Tibial nerve (tissue), 4 donors: ENCODE measurements at places on chromosomes 7 and 10.

DNA sequence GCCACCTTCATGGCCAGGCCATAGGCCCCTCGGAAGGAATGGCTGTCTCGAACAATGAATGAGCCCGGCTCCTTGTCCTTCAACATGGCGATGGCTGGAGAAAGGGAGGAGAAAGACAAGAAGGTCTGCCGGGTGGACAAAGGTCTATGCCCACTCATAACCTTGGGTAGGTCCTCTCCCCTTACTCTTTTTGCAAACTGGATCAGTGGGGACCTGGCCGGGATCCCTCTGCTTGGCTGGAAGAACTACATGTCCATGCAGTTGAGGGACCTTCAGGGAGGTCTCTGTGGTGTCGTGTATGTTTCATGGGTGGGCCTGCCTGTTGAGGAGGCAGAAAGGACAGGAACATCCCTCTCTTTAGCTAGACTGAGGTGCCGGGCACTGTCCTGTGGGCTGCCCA lies 284.8 kb downstream of the TNS3 start:
- DNase-seq = no peak

DNA sequence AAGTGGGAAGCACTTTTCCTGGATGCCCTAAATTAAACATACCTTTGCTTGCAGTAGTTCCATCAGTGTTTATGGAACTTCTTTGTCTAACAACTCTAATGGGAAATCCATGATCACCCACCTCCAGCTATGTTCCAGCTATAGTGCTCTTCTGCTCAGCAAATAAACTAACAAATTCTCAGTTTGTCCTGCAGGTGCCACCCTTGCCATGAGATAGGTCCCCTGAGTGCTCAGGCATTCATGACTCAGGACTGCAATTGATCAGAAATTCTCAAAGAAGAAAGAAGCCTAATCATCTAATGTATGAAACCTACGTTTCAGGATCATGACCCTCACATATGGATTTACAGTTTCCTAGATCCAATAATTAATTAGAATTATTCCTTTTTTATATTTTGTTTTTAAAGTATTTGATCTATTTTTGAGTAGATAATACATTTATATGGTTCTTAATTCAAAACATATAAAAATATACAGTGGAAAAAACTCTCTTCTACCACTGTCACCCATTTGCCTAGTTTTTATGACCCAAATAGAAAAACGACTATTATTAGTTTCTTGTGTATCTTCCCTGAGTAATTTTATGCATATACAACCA lies 48.7 kb upstream of the DYNC1I1 start:
- peak; percentile 25 for DNase-seq

DNA sequence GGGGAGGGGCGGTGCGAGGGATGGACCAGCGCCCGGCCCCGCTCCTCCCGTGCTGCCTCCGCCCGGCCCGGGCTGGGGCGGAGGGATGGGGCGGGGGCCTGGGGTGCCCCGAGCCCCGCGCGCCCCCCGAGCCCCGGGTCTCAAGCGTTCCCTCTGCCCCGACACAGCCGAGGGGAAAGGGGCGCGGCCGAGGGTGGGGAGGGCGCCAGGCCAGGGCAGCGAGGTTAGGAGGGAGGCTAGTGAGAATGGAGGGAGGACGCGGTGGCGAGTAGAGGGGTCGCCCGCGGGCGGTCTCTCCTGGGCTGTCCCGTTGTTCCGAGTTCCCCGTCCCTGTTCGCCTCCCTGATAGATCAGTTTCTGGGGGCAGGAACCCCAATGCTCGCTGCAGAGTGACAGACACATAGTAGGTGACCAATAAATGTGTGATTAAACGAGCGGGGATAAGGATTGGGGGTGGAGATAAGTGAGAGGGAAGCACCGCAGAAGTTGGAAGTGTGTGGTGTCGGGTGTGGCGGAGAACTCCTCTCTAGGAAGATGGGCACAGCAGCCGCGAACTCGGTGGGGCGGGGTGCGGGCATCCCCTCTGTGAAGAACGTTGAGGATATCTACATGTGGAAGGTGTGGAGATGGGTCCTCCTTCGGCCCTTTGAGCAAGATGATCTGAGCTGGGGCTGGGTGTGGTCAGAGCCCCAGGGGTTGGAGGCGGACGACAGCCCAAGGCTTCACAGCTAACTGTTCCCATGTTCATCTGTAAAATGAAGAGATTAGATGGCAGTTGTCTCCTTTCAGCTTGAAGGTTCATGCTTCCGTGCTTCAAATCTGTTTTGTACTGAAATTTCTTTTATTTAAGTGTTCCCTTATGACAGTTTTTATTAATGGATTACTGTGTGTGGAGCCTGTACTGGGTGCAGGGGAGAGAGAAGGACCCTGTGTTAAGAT lies 580 bp downstream of the ZNF775 start:
- no peak for DNase-seq

GRCh38 chr10:99280472-99280871 lies 44.8 kb upstream of the HPSE2 start:
- DNase-seq = no peak

- DNase-seq = no peak
Observed at GRCh38 chr10:69957886-69958555, 94.6 kb upstream of the MACROH2A2 start.

GRCh38 chr10:17651896-17652295 lies 7.9 kb downstream of the STAM start:
- DNase-seq = no peak

DNA sequence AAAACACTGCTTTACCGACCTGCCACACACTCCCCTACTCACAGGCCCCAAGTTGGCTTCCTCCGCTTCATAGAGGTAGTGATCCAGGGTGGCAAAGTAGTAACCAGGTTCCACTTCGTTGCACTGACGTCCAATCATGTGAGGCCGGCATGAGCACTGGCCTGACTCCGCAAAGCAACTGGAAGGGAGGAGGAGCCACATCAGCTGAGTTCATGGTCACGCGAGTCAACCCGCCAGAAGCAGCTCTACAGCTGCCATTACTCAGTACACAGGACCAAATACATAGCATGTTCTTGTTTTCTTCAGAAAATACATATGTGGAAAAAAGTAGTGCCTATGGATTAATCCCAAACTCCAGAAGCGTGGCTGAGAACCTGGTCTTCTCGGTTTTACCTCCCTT lies 38.5 kb downstream of the LAMB1 start:
- DNase-seq = no peak

GRCh38 chr10:71202314-71202713 lies 10.1 kb upstream of the UNC5B start:
- DNase-seq = no peak

DNA sequence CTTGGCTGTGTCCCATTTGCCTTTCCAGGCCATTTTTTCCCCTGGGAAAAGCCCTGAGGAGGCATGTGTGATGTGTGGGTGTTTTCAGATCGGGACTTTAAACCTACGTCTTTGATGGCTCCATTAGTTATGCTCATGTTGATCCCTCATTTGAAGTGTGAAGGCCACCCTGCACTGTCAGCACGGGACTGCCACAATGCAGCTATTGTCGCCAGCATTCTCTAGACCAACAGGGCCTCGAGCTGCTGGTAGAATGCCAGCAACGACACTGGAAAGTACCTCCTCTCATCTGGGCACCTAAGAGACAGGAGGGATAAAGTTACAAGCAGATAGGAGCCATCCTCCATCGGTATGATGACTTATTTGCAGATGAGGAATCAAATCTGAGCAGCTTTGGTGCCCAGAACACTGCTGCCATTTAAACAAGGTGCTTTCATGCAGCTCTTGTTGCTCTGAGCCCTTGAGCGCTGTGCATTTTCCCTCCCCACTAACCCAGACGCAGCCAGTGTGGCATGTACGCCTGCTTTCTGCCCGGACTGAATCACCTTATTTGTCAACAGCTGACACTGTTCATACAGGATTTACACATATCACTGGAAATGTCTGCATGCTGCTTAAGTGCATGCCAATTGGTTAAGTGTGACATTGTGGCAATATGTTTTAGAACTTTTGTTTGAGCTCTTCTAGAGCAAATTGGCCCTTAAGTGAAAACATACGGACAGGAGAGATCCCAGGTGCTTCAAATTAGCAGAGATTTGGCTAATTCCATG lies 175.0 kb upstream of the PITRM1 start:
- no peak for DNase-seq

GRCh38 chr10:37314862-37315261 lies 189.5 kb downstream of the ANKRD30A start:
- no peak for DNase-seq

- DNase-seq = no peak
Observed at GRCh38 chr7:46772776-46773175, 809.1 kb downstream of the TNS3 start.

- no peak for DNase-seq
Observed at GRCh38 chr7:24069751-24070150, 214.2 kb upstream of the NPY start.

DNA sequence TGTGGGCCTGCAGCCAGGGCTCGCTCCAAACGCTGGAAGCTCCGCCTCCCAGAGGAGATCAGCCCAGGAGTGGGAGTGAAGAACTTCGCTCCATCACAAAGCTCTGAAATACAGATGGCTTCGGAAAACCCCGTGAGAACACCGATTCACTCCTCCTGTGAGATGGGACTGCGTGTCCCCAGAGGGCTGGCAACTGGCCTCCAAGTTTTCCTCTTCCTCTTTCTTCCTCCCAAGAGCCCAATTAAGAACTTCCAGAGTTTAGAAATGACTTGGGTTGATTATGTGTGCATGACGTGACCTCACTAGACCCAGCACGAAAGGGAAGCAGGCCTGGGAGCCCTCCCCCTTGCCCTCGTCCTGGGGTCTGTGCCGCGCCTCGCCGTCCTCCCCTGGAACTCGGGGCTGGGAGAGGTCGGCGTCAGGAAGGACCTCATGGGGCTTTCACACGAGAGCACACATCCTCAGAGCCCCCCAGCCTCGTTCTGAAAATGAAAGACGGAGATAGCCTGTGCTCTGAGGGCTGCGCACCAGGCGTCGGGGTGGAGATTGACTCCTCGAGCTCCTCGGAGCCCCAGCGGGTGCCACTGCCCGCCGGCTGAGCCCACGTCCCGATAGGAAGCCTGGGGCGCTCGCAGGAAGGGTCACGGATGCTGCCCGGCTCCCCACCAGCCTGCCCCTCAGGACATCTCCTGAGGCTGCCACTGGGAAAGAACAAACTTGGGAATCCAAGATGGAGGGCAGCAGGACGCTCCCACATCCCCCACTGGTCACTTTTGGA lies 37.8 kb downstream of the PTPRN2 start:
- peak; percentile 21 for DNase-seq

DNA sequence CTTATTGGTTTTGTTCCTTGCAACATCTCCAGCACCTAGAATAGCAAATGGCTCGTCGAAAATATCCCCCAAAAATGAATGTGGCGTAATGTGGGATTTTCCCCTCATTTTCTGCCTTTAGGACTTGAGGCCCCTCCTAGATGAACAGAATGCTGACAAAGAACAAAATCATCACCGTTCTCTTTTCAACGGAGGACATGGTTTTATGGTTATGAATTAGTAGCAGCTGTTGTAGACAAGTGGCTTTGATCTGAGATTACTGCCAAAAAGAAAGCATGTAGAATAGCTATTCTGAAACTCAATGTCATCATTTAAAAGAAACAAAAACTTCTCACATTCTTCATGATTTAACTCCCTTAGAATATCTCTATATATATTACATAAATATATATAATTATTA lies 17.2 kb upstream of the CALN1 start:
- DNase-seq = no peak

GRCh38 chr7:20340839-20341238 lies 10.1 kb downstream of the ITGB8 start:
- no peak for DNase-seq

- DNase-seq = no peak
Observed at GRCh38 chr10:37774351-37774750, 83.1 kb downstream of the ZNF248 start.

DNA sequence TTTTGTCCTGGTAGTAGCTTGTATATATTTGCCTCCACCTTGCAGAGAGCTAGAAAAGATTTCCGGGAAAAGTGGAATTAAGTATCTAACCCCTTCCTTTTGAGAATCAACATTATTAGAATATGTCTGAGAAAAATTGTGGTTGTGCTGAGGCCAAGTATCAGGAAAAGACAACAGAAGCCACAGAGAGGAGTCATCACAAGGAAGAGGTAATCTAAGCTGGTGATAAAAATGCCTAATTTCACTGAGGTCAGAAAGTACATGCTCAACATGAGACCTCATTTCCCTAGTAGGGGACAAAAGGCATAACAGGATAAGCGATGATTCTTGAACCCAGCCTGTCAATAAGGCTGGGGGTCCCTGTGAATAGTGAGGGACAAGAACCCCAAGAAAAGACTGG lies 97.0 kb upstream of the PDE1C start:
- no peak for DNase-seq

- DNase-seq = no peak
Observed at GRCh38 chr7:2242541-2243429, 759 bp downstream of the NUDT1 start.

DNA sequence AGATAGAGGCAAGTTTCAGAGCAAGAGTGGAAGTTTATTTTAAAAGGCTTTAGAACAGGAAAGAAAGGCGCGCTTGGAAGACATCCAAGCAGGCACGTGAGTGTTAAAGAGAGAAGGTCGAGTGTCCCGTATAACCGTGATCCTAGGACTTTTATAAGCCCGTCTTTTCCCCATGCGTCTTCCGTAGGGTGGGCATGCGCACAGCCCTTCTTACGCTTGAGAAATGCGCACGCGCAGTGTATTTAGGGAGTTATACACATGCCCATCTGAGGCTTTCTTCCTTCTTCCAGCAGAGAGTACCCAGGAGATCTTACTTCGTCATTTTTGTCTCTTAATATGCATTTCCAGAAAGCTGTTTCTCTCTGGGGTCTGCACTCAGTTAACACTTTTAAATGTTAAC lies 52.4 kb downstream of the CALD1 start:
- no peak for DNase-seq

- DNase-seq = no peak
Observed at GRCh38 chr10:77006836-77007511, 630.6 kb downstream of the KCNMA1 start.

GRCh38 chr10:70267161-70267933 lies 16.5 kb downstream of the NPFFR1 start:
- no peak for DNase-seq

- no peak for DNase-seq
Observed at GRCh38 chr7:118104812-118105441, 79.0 kb upstream of the LSM8 start.

DNA sequence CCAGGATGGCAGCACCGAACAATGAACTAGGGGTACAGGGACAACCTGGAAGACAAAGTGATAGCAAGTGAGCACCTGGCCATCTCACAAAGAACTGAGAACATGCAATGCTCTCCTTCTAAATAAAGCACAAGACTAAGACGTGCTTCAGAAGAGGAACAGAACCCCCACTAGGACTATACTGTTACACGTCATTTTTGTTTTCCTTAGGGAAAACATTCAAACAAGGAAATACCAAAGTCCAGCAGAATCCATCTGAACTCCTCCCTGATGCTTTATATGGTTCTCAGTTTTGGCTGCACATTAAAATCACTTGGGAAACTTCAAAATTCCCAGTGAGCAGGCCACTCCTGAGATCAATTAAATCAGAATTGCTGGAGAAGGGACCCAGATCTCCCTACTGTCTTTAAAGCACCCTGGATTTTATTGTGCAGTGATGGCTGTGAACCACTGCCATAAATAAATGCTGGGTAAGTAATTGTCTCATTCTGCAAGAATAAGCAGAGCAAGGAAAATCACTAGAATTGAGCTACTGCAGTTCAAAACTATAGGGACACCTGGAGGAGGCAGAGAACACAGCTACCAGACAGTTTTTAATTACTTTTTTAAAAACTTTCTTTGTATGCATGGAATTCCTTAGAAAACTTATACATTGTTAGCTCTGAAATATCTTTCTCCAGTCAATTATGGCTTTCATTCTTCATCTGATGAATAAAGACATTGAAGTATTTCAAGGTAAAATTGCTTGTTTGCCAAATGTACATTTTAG lies 866.5 kb upstream of the GHITM start:
- no peak for DNase-seq
